ENCODE measurements at places on chromosomes 2 and 18.

GRCh38 chr2:177322801-177323261 lies 58.3 kb upstream of the NFE2L2 start:
- no peak for DNase-seq

DNA sequence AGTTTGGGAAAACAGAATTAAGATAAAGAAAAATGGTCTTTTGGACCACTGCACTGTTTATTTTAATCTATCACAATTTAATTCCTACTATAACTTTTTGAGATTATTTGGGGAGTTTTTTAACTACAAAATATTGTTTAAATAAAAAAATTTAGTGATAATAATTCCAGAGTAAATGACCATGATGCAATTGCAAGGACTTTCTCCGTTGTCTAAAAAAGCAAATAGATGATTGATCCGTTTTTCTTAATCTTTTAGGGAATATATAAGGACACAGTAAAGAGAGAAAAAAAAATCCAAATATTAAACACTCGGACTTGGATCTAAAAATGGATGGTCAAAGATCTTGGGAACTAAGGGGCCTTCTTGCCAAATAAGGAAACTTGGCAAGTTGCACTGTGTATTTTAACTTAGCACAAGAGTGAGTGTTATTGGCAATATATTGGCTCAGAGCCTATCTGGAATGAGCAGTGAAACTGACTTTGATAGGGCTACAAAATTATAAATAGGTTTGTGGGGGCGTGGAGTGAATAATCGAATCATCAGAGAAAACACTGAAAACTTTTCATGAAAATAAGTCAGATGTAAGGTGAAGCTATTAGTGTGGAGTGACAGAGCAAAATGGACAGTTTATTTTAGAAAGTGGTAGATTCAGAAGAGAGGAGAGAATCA lies 2.0 kb downstream of the MAP3K20 start:
- DNase-seq, result no peak

DNA sequence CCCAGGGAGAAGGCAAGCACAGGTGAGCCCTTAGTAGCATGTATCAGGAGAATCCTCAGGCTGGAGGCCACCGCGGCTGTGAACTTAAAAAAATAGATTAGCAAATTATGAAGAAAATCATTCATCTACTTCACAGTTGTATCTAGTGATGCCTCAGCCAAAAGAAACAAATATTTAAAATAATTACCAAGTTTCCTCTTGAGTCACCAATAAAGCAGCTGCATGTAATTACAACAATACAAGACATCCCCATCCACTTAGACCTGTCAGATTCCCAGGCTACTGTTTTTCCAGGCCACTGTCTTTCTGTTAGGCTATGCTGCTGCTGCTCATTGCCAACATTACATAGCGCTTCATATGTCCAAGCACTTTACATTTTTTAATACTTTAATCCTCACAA lies 54.6 kb upstream of the PHLPP1 start:
- DNase-seq, result no peak

DNA sequence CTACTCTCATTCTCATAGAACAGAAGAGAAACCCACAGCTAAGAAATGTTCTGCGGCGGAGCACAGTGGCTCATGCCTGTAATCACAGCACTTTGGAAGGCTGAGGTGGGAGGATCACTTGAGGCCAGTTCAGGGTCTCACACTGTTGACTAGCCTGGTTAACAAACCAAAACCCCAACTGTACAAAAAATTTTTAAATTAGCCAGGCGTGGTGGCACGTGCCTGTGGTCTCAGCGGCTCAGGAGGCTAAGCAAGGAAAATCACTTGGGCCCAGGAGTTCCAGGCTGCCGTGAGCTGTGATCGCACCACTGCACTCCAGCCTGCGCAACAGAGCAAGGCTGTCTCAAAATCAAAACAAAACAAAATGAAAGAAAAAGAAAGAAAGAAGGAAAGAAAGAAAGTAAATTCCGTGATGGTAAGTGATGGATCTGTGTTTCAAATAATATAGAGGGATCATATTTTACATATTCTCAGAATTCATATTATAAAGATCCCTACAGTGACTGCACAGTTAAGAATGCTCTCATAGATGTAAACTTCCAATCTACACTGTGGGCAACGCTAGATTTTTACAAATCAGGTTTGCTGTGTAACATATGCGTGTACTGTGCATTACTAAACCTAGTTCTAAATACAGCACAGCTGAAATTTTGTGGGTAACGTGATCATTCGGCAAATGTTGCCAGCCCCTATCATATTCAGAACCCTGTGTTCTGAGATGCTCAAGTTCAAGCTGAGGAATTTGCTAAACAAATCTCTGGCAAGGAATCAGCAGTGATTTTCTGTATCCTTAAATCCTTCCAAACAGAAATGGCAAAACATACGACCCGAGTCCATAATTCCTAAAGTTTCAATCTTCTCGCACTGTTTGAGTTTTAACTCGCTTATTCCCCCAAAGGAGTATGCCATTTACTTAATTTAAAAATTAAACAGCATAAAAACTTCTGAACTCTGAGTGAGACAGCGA lies 1.2 kb upstream of the RAB12 start:
- no peak for DNase-seq

GRCh38 chr2:387980-388421 lies 100.1 kb upstream of the ALKAL2 start:
- DNase-seq, result no peak

- DNase-seq, result no peak
These were observed 56.3 kb downstream of the RBKS start for GRCh38 chr2:27833931-27834330.

DNA sequence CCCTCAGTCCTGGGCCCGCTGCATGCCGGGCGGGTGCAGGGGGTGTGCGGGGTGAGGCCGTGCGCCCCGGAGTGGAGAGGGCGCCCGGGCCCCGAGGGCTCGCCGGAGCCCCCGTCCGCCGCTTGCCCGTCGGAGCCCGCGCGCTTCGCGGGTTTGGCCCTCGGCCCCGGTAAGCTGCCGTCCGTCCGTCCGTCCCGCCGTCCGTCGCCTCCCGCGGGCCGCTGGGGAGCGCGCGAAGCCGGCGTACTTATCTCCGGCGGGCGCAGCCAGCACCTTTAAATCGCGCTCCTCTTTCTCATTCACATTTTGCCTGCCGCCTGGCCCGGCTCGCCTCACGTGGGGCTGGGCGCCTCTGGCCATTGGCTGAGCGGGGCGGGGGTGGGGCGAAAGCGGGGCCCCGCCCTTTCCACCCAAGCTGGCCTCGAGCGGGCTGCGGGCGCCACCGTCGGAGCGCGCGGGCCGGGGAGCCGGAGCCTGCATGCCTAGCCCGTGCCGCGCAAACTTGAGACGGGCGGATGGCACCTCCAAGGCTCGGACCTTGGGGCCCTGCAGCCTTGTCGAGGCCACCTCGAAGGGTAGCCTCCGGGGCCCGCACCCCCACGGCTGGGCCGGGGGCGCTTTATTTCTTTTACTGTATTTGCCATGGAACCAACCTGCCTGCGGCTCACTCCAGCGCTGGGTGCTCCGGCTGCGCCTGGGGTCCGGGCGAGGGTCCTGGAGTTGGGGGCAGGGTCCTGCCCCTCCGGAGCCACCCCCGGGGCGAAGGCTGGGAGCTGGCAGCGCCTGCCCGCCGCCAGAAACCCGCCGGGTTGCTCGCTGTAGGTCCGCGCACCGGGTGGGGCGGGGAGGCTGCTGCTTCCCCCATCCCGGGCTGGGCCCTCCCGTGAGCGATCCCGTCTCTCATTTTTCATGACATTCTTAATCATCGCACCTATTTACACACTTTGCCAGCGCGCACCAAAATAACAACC lies at the start of gene GBX2:
TSS of gene GBX2 (minus strand) at position 277 of the 971 bp plus-strand sequence. CDS start 415 bp downstream, outside the sequence.
- no peak for DNase-seq

GRCh38 chr2:129758784-129759471 lies 220.5 kb upstream of the RAB6C start:
- DNase-seq, result no peak

DNA sequence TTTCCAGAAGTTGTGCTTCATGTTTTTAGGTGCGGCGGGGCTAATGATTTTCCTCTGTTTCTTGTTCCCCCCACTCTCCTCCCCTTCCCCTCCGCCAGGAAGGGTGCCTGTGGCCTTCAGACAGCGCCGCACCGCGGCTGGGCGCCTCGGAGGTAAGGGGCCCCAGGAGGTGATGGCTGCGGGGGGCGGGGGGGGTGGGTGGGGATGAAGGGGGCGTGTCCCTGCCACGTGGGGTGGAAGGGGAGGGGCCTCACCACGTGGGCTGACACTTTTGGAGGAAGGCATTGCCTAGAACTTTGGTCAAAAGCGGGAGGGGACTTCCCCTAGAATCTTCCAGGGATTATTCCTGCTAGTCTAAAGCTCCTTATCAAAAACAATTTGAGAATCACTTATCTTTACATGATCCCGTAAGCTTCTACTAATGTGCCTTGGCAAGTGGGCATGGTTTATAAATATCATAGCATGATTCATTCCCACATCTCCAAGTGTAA lies 83.1 kb downstream of the FAM210A start:
- no peak for DNase-seq

GRCh38 chr2:168180483-168180882 lies 66.9 kb downstream of the STK39 start:
- no peak for DNase-seq

DNA sequence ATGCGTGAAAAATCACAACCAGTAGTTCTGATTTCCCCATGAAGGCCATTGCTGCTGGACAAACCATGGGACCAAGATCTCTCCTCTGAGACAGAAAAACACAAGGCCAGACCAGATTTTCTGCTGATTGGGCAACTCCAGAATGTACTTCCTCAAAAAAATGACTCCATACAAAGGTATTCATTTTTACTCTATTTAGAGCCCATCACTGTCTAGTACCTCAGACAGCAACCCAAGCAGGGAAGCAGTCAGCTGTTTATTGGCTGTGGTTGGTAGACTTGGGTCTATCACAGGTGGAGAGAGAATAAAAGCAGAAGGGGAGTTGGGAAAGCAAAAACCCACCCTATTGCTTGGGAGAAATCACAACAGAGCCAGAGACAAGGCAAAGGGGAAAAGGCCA lies 219.9 kb downstream of the PIK3C3 start:
- no peak for DNase-seq

DNA sequence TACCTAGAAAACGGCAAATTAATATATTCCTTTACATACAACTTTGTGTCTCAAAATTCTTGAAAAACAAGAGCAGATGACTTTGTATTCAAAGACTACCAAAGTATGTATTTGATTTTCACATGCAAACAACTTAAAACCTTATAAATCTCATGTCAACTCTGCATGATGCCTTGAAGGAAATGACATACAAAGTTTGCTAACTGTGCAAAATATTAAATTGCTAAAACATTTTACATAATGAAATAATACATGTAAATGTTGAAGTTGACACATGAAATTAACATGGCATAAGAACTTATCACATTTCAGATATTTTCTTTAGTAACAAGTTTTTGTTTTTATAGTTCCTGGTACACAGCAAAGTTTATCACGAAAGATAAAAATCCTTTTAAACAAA lies 20.8 kb upstream of the C2orf42 start:
- DNase-seq, result no peak

- DNase-seq, result no peak
These were observed 45.5 kb downstream of the TMEM37 start for GRCh38 chr2:119477113-119477505.

DNA sequence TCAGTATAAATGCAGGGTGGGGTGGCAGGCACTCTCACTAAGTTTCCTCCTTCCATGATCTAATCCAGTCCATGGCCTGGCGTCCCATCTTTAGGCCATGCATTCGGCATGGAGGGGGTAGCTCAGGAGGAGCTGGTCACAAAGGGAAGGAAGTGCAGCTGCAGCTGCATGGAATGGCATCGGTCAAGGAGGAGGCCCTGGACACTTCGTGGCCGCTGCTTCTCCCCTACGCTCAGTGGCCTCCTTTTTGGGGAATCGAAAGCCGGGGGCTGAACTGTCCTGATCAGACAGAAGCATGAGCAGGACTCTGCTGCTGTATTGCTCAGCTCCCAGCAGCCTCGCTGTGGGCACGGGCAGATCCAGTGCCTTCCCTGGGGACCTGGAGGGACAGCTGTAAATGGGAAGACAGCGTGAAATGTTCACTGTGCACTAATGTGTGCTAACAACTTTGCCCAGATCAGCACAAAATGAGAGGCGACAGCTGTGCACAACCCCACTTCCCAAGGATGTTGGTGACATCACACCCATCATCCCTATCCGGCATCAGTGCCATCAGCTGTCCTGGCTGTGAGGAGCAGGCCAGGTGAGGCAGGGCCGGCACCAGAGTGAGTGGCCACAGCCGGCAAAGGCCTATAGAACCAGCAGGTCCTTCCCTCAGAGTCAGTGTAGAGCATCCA lies 520.1 kb upstream of the RAB6C start:
- DNase-seq, result no peak

GRCh38 chr2:136251197-136251884 lies 133.4 kb upstream of the CXCR4 start:
- no peak for DNase-seq

DNA sequence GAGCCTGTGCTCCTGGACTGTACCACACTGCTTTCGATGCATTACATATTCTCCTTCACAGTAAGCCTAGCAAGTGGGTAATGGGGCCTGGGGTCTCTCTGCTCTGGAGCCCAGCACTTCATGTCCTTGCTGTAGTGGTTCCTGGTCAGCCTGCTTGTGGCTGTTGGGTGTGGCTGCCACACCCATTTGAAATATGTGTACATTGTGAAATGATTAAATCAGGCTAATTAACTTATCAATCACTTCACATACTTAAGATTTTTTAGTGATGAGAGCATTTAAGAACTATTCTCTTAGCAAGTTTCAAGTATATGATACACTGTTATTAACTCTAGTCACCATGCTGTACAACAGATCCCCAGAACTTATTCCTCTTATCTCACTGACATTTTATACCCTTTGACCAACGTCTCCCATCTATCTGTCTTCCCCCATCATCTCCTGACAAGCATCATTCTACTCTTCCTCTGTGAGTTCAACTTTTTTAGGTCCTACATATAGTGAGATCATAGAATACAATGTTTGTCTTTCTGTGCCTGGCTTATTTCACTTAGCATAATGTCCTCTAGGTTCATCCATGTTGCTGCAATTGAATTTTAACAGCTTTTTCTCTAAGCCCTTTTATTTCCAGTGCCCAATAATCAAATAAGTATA lies 92.1 kb downstream of the LYPD6 start:
- no peak for DNase-seq

- DNase-seq, result no peak
These were observed 287.7 kb downstream of the PIK3C3 start for GRCh38 chr18:42242758-42243157.

GRCh38 chr2:165766326-165766927 lies 27.6 kb downstream of the GALNT3 start:
- no peak for DNase-seq

- DNase-seq, result no peak
These were observed 31.0 kb downstream of the PXDN start for GRCh38 chr2:1713142-1713838.

GRCh38 chr2:110858993-110859701 lies 126.8 kb downstream of the ACOXL start:
- no peak for DNase-seq

GRCh38 chr2:218780046-218780445 lies 1.9 kb upstream of the CYP27A1 start:
- DNase-seq, result no peak

DNA sequence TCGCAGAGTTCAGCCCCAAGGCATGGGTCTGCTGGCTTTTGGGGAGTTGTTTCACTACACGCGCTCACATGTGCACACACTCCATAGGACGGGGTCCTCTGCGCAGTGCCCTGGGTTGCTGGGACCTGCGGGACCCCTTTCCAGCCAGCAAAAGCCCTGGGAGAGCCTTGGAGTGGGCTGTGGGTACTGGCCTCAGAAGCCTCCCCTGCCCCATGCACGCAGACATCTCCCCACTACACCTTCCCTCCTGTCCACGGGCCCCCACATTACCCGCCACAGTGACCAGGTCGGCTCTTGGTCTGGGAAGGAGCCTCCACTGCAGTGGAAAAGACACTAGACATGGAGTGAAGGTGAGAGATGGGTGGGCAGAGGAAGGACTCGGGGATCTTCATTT lies 48.5 kb downstream of the FAM168B start:
- no peak for DNase-seq

- no peak for DNase-seq
These were observed 76.6 kb downstream of the COBLL1 start for GRCh38 chr2:164764996-164765395.
